WTC11 (cell line): ENCODE measurements at places on chromosomes 16 and 17. TPM values are rescaled to one million over a fixed set of nuclear protein-coding genes. Genes with fewer than 3 reads are reported as not detected.

Gene MPV17L
- 5.4 to 8.4 TPM (median 6.4 TPM) in 3 replicates for total RNA-seq

GRCh38 chr16:2584729-2585650 lies 47.2 kb downstream of the PDPK1 start:
- no peaks in the 10 kb centered on the region for H3K4me1 ChIP-seq
- no peak overlapping the region for H3K4me3 ChIP-seq
- H3K27ac ChIP-seq = no peak overlapping the region
- DNase-seq = no peak

Gene ADGRG1
- 1.7 to 2.6 TPM (median 2.0 TPM) in 3 replicates for total RNA-seq

DNA sequence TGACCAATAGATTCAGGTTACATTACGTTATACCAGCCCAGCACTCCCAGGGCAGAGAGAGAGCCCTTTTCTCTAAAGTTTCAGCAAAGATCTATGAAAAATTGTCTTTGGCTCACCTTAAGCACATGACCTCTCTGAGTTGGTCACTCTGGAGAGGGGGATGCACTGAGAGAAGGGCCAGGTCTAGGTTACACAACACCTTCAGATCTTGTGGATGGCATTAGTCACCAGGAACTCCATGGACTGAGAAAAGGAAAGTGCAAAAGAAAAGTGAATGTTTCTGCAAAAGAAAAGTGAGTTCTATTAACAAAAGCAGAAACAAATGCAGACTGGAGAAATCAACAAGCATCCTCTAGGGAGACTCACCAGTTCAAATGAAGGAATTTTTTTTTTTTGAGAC lies 253.3 kb upstream of the SALL1 start:
- H3K27ac ChIP-seq = no peak overlapping the region
- peaks cover 15% of the 10 kb centered on the region for H3K4me1 ChIP-seq
- peaks cover 27% of the 10 kb centered on the region for H3K36me3 ChIP-seq
- no peak overlapping the region for H3K4me3 ChIP-seq

Gene KCNH6
- total RNA-seq = 2.1 to 2.4 TPM (median 2.3 TPM) in 3 replicates

GRCh38 chr17:1890758-1891450 lies 61.1 kb downstream of the RPA1 start:
- peaks cover 48% of the 10 kb centered on the region for H3K36me3 ChIP-seq
- H3K4me3 ChIP-seq = no peak overlapping the region
- H3K27ac ChIP-seq = no peak overlapping the region
- H3K4me1 ChIP-seq = no peaks in the 10 kb centered on the region
- no peak for DNase-seq

Gene WFDC1
- total RNA-seq = 0.32 to 0.50 TPM (median 0.41 TPM) in 3 replicates

DNA sequence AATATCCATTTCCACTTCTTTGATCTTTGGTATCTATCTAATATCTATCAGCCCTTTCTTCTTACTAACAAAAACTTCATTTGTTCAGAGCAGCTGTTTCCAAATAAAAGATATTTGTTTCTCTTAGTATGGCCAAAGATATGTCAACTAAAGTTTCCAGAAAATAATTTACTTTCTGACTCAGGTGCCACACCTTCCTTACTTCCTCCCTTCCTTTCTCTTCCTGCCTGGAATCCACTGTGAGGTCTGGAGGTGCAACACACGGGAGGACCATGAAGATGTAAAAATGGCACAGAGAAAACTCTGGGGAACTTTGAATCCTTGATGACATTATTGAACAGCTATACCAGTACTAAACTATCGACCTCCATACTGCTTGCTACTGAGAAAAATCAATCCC lies 14.0 kb downstream of the MED13 start:
- H3K36me3 ChIP-seq = peaks cover 46% of the 10 kb centered on the region
- H3K4me3 ChIP-seq = no peak overlapping the region
- H3K27ac ChIP-seq = 0 out of 2 replicates have a peak overlapping the region, but pooled peaks have one; percentile 35

GRCh38 chr17:15944759-15945526 lies at the start of gene ADORA2B:
Gene ADORA2B (plus strand): TSS chr17:15945130. CDS start chr17:15945249, 119 bp downstream.
- no peak within 1 kb of the TSS for H3K27ac ChIP-seq
- peaks cover 3% of the 10 kb centered on the region; the same call in 1 of the 2 replicates for H3K36me3 ChIP-seq

DNA sequence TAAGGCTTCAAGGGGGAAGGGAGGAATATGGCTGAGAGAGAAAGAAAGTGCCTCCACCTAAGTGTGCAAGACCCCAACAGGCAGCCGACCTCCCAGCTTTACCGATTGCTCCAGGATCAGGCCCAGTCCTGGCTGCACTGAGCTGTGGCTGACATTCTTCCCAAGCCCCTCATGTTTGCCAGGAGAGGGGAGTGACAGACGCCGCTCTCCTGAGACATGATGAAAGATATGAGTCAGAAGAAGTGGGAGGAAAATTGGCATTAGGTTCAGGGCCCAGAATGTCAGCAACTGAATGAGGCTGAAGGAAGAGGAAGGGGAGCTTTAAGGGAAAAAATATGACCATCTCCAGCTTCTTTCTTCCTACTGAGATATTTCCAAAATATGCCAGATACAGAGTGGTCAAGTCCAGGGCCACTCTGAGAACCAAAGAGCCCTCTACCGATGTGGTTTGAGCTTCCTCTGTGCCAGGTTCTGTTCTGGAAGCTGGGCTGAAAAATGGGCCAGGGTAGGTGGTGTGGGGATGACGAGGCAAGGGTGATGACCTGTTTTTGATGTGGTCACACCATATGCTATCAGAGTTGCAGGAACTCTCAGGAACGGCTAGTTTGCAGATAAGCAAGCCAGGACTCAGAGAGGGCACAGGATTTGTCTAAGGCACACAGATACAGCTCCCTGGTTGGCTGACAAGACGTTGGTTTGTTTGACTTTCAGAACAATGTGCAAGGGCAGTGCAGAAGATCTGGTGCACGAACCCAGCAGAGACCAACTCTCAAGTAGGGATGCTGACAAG lies 176.7 kb downstream of the SOX9 start:
- no peaks in the 10 kb centered on the region; the same call in 1 of the 2 replicates for H3K27me3 ChIP-seq
- no peak overlapping the region for H3K4me3 ChIP-seq
- no peaks in the 10 kb centered on the region for H3K36me3 ChIP-seq
- 0 out of 2 replicates have a peak, but pooled peaks cover 4% of the 10 kb centered on the region for H3K4me1 ChIP-seq
- DNase-seq = no peak

GRCh38 chr17:36884495-36885152 lies 52.7 kb upstream of the LHX1 start:
- no peak overlapping the region for H3K27ac ChIP-seq
- H3K36me3 ChIP-seq = 0 out of 2 replicates have a peak, but pooled peaks cover 3% of the 10 kb centered on the region
- H3K27me3 ChIP-seq = peaks cover 9% of the 10 kb centered on the region
- H3K4me3 ChIP-seq = peak overlapping the region; percentile 15; the same call in 1 of the 2 replicates
- no peak for DNase-seq
- H3K4me1 ChIP-seq = peaks cover 11% of the 10 kb centered on the region

- peaks cover 8% of the 10 kb centered on the region for H3K36me3 ChIP-seq
- no peak overlapping the region; the same call in 1 of the 2 replicates for H3K27ac ChIP-seq
- no peak for DNase-seq
Measured at GRCh38 chr17:10091046-10091445, 107.4 kb downstream of the GAS7 start.

- no peak for DNase-seq
- H3K4me3 ChIP-seq = no peak overlapping the region
- no peaks in the 10 kb centered on the region for H3K27me3 ChIP-seq
Measured at GRCh38 chr16:15573274-15573895, 69.6 kb downstream of the MARF1 start.

- peaks cover 6% of the 10 kb centered on the region; the same call in 1 of the 2 replicates for H3K36me3 ChIP-seq
- DNase-seq = no peak
- H3K27me3 ChIP-seq = no peaks in the 10 kb centered on the region
Measured at GRCh38 chr17:4357030-4357628, 9.3 kb downstream of the UBE2G1 start.

DNA sequence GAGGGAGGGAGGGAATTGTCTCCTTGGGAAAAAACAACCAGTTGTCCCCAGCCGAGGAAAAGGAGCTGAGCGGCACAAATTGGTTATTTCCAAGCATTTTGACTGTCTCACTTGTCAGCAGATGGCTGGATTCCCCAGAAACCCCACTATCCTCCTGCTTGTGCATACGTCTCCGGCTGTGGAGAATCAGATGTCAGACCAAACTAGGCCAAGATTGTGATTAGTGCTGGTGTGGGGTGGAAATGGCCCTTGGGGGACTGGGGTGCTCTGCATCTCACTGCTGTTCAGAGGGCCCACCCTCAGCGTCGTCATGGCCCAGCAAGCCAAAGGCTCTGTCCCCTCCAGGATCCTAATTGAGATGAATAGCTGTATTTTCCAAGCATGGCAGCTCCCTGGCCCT lies 131.7 kb upstream of the HSBP1 start:
- peaks cover 3% of the 10 kb centered on the region; the same call in 1 of the 2 replicates for H3K4me1 ChIP-seq

Gene CMTM2
- total RNA-seq = not detected in 3 replicates

- peaks cover 25% of the 10 kb centered on the region for H3K4me1 ChIP-seq
- H3K27ac ChIP-seq = no peak overlapping the region
- H3K27me3 ChIP-seq = no peaks in the 10 kb centered on the region
- H3K36me3 ChIP-seq = peaks cover 52% of the 10 kb centered on the region
Measured at GRCh38 chr16:67961551-67961957, 6.9 kb downstream of the SLC12A4 start.

GRCh38 chr17:73952480-73953205 lies 250.8 kb upstream of the RPL38 start:
- H3K4me1 ChIP-seq = peaks cover 5% of the 10 kb centered on the region
- no peak overlapping the region for H3K27ac ChIP-seq
- H3K36me3 ChIP-seq = no peaks in the 10 kb centered on the region
- H3K4me3 ChIP-seq = no peak overlapping the region
- DNase-seq = peak; percentile 65
- peaks cover 39% of the 10 kb centered on the region for H3K27me3 ChIP-seq

DNA sequence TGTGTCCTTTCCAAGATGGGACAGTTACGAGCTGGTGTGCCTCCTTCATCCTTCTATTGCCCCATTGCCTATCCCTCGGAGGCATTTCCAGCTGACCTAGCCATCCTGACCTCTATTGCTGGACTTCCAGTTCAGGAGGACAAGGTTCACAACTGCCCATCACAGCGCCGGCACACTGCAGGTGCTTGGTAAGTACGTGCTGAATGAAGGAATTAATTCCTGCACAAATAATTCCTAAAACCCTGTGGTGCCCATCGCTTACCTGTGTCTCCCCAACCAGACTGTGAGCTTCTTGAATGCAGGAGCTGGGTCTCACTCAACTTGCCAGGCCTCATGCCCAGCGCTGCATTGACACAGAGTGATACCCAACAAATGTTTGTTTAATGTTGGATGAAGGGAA lies 13.0 kb downstream of the ALOX15B start:
- H3K27me3 ChIP-seq = peaks cover 14% of the 10 kb centered on the region
- H3K27ac ChIP-seq = no peak overlapping the region
- no peaks in the 10 kb centered on the region for H3K36me3 ChIP-seq
- no peaks in the 10 kb centered on the region; the same call in 1 of the 2 replicates for H3K4me1 ChIP-seq

Gene TBC1D3K
- total RNA-seq = not detected in 3 replicates

Gene OR1A2
- total RNA-seq = not detected in 3 replicates

Gene ZP2
- 0.07 TPM in 1 of 3 replicates, not detected in the others for total RNA-seq

DNA sequence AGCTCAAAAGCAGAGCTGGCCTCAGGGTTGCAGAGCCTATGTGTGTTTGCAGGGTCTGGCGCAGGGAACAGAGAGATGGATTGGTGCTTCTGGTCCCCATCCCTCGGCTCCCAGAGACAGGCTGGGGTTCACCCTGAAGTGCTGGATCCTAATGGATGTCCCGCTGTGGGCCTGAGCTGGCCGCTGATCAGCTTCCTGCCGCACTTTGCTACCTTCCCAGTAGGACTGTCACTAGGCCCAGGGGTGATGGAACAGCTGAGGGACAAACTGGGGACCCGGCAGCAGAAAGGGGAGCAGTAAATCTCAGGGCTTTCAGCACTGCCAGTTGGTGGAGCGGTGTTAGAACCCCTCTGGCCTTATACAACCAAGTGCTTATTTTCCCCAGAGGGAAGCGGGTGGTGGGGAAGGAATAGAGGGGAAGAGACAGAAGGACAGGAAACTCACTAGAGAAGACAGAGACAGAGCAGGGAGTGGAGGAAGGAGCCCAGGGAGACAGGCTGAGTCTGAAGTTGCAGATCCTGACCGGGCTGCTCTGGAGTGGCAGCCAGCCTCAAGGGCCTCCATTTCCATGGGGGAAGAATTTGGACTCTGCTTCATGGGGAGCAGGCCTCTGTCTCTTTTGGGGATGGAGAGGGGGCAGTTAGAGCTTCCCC lies 78.6 kb downstream of the MRM1 start:
- no peak overlapping the region for H3K4me3 ChIP-seq
- peak overlapping the region; percentile 50; the same call in 1 of the 2 replicates for H3K27ac ChIP-seq
- H3K4me1 ChIP-seq = peaks cover 35% of the 10 kb centered on the region
- H3K36me3 ChIP-seq = no peaks in the 10 kb centered on the region

DNA sequence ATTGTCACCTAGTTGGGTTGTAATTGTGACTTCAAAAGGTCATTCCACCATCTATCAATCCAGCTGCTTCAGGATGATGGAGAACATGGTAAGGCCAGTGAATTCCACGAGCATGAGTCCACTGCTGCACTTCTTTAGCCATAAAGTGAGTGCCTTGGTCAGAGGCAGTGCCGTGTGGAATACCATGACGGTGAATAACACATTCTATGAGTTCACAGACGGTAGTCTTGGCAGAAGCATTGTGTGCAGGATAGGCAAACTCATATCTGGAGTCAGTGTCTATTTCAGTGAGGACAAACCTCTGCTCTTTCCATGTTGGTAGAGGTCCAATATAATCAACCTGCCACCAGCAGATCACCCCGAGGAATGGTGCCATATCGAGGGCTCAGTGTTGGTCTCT lies 650.9 kb downstream of the KCNJ2 start:
- H3K4me3 ChIP-seq = no peak overlapping the region
- no peak overlapping the region for H3K27ac ChIP-seq
- H3K36me3 ChIP-seq = peaks cover 14% of the 10 kb centered on the region

GRCh38 chr16:27840311-27841060 lies 223.0 kb downstream of the GSG1L start:
- H3K4me3 ChIP-seq = no peak overlapping the region
- peaks cover 9% of the 10 kb centered on the region for H3K4me1 ChIP-seq
